Naive thymus-derived CD4-positive, alpha-beta T cell (primary cell): ENCODE measurements at places on chromosomes 2 and 18.
A peak's percentile ranks its signal among the peaks of the same experiment; 100 is the strongest.

DNA sequence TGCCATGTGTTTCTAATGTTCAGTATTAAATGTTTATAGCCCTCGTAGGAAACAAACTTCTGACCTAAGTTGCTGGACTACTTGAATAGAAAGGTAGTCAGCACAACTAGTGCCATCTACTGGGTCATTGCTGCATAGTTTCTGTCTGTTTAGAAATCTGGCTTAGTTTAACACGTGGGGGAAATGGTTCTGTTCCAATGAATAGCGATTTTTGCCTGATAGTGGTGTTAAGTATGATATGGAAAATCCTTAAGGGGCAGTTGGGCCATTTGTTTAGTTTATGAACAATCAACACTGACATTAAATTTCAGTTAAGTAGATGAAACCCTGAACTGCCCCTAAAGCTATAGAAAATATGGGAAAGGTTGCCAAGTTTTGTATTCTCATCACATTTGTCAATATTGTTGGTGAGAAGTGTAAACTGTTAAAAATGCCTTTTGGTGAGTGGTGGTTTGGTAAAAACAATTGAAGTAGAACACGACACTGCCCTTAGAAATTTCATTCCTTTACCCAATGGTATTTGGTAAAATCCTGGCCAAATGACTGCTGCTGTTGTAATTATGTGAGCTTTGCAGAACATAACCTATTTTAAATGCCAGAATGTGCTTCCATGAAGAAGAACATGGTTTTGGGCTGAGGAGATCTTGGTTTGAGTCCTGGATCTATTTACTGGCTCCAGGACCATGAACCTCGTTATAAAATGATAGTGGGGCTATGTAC, 13.2 kb downstream of the NABP1 start:
- DNase-seq, result peak; percentile 65

- no peak for DNase-seq
Observed at GRCh38 chr2:28745225-28745624, 6.4 kb upstream of the PPP1CB start.

- no peak for DNase-seq
Observed at GRCh38 chr2:12032398-12032797, 286.0 kb downstream of the LPIN1 start.

- no peak for DNase-seq
Observed at GRCh38 chr18:66872277-66872676, 268.4 kb upstream of the CDH19 start.

DNA sequence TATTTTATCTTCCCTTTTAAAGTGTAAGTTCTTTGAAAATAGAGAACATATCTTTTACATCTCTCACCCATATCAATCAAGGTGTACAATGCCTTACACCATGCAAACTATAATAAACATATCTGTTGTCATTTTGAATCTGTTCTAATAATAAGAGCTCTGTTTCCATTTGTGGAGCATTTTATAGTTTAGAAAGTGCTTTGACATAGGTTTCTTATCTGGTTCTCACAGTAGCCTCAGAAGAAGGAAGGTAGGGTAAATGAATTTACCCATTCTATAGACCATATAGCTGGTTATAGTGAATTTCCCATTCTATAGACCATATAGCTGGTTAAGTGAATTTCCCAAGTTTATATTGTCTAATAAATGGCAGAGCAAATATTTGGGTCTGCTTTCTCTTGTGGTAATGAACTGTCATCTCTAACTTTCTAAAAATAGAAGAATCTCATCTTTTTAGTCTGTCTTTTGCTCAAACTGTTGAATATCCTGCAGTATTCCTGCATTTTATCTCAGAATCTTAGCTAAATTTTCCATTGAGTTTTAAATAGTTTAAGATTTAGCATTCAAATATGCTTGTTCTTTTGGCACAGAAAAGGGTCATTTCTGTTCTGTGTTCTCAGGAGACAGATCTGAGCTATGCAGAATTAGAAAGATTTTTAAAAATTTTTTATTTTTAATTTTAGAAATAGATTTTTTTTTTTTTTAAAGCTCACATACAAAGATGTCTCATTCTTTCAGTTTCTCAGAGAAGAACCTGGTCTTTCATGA, 80.7 kb upstream of the STON1 start:
- DNase-seq, result no peak

GRCh38 chr18:43934322-43934721, 657.0 kb upstream of the SYT4 start:
- no peak for DNase-seq

DNA sequence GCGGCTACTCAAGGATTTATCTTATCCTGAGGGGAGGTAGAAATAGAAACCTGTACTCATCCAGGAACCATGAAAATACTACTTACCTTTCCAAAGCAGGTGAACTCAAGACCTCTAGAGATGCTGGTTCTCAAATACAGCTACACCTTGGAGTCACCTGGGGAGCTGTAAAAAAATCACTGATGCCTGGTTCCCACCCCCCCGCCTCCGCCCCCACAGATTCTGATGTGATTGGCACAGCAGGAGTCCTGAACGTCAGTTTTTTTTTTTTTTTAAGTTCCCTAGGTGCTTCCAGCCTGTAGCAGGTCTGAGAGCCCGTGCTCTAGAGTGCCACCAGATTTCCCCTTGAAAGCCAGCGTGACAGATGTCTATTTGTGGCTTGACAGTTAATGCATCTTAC, 113.6 kb downstream of the MRO start:
- DNase-seq, result no peak

DNA sequence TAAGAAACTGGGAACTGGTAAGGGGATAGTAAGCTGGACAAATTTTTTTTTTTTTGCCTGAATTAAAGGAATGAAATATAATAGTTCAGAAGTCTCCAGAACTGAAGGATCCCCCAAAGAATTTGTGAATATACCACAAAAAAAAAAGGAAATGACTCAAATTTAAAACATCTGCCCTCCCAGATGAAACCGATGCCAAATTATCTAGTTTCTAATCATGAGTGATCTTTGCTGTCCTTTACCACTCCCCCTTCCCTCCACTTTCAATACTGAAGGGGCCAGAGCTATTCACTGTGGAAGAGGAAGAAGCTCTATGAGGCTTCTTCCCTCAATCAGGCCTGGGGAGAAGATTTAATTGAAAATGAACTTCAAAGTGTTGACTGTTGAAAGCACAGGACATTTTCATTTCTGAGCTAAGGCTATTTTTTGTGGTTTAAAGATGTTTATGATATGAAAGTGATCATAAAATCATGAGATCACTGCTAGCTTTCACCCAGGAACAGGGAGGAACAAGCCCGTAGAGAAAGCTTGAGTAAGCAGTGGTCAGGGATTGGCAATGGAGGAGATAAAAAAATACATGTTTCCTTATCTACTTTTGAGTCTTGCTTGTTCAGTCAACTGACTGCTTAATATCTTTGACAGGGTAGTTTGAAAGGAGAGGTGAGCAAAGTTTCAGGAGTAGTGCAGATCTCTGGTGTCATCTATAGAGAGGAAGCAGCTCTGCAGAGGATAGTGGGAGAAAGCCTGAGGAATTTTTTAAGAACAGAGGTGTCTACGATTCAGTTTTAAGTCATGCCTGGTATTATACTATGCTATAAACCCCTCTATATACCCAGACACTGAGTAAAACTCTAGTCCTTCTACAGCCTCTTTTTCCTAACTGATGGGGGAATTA, 409.5 kb upstream of the FIGN start:
- no peak for DNase-seq

GRCh38 chr2:25053041-25053440, 11.2 kb downstream of the EFR3B start:
- DNase-seq, result no peak

DNA sequence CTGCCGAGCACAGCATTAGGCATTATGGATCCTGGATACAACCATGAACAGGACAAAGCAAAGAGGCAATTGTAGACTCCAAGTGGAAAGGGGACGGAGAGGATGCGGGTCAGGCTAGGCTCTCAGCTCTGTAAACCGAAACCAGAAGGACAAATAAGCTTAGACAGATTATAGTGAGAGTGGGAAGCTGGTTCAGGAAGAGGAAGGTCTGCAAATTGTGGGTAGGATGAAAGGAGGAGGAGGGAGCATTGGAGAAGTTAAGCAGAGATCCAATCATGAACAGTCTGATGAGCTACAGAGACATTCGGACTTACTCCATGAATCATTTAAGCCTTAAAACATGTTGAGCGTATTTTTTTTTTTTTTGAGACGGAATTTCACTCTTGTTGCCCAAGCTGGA, 3.0 kb downstream of the MSH6 start:
- DNase-seq, result no peak

DNA sequence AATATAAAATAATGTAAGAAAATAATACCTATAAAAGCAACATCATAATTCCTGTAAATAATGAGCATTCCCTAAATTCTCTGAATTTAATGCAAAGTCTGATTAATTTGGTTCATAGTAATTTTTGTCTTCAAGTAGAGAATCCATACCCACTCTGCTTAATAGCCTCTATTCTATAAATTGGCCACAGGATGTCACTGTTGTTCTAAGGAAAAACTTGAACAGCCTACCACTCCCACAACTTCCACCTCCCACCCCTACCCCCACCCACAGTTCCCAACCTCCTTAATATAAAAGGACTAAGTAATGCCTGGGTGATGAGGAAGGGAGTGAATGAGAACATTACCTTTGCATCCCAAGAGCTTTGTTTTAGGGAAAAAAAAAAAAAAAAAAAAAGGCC, 27.2 kb upstream of the BBS5 start:
- no peak for DNase-seq

GRCh38 chr2:110678457-110679336, 834 bp upstream of the BUB1 start:
- no peak for DNase-seq

DNA sequence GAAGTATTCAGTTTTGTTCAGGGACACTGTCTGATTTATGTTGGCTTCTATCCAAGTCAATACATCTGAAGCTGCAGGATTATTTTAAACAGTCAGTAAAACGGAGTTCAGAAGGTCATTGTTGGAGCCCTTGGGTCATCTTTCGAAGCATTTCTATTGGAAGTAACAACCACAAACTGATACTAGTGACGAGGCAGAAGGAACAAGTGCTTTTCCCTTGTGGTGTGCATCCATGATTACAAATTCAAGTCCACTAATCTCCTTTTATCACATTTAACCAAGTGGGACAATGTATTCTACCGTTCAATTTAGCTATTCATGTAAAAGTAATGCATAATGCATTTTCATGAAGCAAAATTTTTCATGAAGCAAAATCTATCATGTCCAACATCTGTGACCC, 76.9 kb downstream of the CD226 start:
- DNase-seq, result no peak

- no peak for DNase-seq
Observed at GRCh38 chr2:197704434-197705120, 592 bp upstream of the MARS2 start.

DNA sequence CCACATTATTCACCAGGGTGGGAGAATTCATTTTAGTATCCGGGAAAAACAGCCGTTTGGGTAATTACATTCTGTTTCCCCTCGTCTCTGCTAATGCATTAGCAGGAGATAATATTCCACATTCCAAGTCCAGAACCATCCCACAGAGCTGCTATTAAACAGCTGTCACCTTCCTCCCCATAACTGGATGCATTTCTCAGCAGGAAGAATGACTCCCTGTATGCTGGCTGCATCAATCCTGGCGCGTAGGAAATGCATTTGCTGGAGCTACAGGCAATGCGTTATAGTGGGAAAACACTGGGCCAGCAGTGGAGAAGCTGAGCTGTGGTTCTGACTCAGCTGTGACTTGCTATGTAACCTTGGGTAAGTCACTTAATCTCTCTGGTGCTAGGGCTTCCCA, 246.0 kb downstream of the CLIP4 start:
- no peak for DNase-seq

- DNase-seq, result no peak
Observed at GRCh38 chr2:194252127-194252526, 1404.9 kb upstream of the SLC39A10 start.

DNA sequence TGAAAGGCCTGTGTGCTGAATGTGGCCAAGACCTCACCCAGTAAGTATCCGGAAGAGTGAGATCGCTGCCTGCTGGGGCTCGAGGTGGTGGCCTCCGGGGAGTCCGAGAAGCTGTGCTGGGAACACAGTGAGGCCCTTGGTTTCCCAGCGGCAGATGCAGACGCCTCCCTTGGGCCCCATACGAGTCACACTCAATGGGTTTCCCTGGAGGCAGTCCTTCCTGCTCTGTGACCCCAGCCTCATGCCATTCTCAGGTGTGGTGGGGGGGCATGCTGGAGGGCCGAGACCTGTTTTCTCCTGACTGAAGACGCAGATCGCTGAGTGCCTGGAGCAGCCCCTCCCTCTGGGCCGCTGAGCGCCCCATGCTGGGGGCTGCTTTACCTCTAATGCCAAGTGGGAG, 15.7 kb downstream of the CTDP1 start:
- DNase-seq, result no peak

DNA sequence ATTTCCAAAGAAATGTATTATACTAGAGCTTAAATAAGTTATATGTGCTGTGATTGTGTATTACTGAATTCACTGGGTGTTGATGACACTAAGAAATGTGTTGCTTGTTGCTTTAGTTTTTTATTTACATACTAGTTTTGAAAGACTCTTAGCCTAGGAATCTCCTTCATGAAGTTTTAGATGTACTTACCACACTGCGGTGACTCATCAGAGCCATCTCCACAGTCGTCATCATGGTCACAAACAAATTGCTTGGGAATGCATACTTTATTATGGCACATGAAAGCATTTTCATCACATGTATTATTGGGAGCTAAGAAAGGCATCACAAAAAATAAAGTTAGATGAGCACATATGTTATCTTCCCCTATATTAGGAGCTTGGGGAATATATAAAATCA, 1624.2 kb downstream of the LRP1B start:
- DNase-seq, result no peak

- no peak for DNase-seq
Observed at GRCh38 chr2:73925853-73926492, 707 bp upstream of the DGUOK start.

GRCh38 chr2:216692636-216693413, 2.5 kb downstream of the IGFBP5 start:
- peak; percentile 71 for DNase-seq

GRCh38 chr2:226611944-226612318, 187.7 kb downstream of the IRS1 start:
- no peak for DNase-seq

- DNase-seq, result no peak
Observed at GRCh38 chr2:190468814-190469569, 60.8 kb downstream of the MFSD6 start.

DNA sequence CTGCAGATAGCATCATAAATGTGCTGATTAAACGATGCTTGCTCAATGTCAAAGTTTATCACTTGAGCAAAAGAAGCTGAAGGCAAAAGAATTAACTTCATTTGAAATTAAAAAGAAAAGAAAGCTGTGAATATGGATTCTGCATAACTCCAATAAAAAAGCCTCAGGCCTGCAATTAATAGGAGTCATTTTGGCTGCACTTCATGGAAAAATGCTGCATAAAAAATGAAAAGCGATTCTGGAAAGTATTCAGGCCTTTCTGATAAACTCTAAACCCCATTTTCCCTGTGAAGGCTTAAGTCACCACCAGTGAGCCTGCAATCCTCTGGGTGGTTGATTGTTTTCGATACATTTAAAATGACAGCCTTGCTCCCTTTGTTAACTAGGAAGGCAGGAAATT, 1793.4 kb downstream of the SUCLG1 start:
- no peak for DNase-seq

DNA sequence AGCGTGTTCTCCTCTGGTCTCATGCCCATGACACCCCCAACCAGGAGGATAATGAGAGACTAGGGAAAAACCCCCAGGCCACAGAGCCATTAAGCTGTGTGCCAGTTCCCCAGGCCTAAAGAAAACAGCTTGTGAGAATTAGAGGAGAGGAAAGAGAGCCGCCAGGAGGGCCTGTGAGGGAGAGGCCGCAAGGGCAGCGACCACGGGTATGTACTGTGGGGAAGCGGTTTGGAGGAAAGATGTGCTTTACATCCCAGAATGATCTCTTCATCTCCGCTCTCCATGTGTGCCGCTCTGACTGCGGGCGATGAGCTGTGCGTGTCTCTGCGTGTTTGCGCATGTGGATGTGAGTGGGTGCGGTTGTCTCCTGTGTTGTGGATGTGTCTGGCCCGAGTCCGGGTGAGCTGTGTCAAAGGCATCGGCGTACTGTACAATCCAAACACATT, 82.9 kb downstream of the DYSF start:
- DNase-seq, result no peak
